CD8-positive, alpha-beta T cell (primary cell): ENCODE measurements at places on chromosomes 1 and 21. TPM values are rescaled to one million over a fixed set of nuclear protein-coding genes. Genes with fewer than 3 reads are reported as not detected.

GRCh38 chr1:225413708-225414375 lies 14.0 kb downstream of the LBR start:
- no peak for DNase-seq

- no peak for DNase-seq
These were observed 21.3 kb downstream of the VN1R5 start for GRCh38 chr1:247277191-247277590.

- no peak for DNase-seq
These were observed 66.7 kb downstream of the KCNJ6 start for GRCh38 chr21:37849506-37850102.

DNA sequence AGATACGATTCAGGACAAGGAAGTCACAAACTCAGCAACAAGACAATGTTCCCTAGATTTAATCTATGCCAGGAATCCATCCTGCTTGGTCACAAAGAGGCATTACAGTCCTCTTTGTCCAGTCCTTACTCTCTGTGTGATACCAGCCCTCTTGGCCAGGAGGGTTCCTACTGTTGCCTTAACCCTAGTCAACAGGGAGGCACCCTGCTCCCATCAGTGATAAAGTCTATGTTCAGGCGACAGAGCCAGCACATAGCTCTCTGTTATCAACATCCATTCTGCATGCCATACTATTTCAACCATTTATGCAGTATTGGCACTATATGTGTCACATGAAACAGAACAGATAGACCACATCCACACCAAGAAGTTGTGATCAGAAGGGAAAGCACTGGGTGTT lies 4.4 kb upstream of the NPL start:
- DNase-seq: no peak

DNA sequence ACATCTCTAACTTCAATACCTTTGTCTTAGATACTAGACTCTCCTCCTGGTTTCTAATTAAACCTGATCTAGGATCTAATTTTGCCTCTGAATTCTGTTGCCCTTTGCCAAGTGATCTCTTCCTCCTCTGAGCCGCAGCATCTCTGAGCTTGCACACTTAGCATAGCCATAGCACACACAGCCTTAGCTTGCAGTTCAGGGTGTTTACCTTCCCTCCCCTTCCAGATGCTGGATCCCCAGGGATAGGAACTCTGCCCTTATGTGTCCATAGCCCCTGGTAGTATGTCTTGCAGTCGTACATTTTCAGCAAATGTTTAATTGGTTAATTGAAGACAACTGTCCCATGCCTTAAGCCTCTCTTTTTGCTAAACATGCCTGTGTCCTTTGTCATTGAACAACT lies 30.3 kb downstream of the SELL start:
- no peak for DNase-seq

CYP4Z1 gene
- total RNA-seq: not detected
